NCI-H524 treated with DMSO at 0.1 percent for 48 hours (cell line): ENCODE measurements at places on chromosomes 4 and X.

DNA sequence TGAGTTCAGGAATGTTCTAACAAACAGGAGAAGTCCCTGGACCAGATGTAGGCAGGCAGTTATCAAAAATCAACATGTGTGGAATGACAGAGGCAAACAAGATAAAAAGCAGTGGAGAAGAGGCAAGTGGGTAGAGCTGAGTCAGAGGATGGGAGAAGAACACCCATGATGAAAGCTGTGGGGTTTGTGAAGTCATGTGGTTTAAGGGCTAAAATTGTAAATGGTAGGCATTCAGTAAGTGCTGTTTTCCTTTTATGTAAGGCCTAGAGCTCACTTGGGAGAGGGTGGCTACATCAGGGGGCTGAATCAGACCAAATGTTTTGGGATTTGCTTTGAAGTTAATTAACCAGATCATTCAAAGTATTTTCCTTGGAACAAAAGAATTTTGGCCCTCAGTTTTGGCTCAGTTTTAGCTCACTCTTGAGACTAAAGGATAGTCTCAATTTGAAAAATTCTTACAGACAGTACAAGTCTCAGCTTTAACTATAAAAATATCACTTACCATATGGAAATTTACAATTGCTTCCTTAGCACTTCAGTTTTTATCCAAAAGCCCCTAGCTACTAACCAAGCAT, 114.5 kb upstream of the PCDH7 start:
- no peak for DNase-seq

- no peak for DNase-seq
Observed at GRCh38 chrX:98405376-98405775, 1521.7 kb downstream of the RPA4 start.

GRCh38 chr4:41913509-41913908, 21.7 kb upstream of the TMEM33 start:
- no peak for DNase-seq

- DNase-seq = no peak
Observed at GRCh38 chr4:133856731-133857355, 344.7 kb downstream of the PABPC4L start.

GRCh38 chrX:152418025-152418424, 33.1 kb downstream of the GABRA3 start:
- no peak for DNase-seq

GRCh38 chr4:151430740-151431457, 21.9 kb downstream of the FHIP1A start:
- DNase-seq = no peak
